Activated naive CD4-positive, alpha-beta T cell (primary cell): ENCODE measurements at places on chromosomes 11 and 22.

GRCh38 chr11:47434011-47434786, 8.0 kb upstream of the PSMC3 start:
- no peak for DNase-seq

DNA sequence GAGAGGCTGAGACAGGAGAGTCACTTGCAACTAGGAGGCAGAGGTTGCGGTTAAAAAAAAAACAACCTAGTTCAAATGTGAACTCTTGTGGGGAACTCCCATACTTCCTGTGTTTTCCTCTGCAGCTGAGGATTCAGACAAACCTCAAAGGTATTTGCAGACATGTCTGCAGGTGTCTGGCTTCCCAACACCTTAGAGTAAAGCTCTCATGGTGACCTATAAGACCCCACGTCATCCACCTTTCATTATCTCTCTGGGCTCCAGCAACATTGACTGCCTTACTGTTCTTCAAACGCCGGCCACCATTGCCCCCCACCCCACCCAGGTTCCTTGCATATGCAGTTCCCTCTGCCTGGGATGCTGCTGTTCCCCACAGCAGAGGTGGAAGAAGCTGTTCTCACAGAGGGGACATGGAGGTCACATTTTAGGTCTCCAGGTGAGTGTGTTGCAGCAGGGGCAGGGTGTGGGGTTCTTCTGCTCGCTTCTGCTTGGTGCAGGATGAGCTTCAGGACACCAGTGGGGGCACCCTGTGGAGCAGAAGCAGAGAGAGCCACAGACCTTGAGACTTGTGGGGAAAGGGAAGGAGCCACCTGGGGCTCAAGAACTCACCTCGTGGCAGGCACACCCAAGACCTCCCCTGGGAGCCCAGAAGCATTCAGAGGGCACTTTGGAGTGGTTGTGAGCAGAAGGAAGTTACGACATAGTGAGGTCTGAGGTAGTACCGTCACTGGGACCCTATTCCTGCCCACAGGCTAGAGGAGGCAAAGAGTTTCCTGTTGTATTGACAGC, 203.2 kb downstream of the CSNK2A3 start:
- peak; percentile 49 for DNase-seq

DNA sequence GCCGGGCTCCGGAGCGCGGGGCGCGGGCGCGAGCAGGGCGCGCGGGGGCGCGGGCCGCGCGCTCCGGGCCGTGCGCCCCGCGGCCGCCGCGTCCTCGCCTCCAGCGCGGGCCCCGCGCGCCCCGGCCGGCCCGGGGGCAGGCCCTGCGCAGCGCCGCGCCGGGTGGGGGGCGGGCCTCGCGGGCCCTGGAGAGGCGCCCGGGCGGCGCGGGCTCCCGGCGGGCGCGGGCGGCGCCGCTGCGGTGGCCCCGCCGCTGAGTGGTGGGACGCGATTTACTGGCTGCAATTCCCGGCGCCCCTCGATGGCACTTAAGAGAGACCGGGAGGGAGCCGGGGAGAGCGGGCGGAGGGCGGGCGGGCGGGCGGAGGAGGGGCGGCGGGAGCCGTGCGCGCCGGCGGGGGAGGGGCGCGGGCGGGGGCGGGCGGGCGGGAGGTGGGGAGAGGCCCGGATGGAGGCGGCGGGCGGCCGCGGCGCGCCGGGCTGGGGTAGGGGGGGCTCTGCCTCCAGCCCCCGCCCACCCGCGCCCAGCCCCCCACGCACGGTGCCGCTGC, 73.2 kb upstream of the TCF20 start:
- no peak for DNase-seq

DNA sequence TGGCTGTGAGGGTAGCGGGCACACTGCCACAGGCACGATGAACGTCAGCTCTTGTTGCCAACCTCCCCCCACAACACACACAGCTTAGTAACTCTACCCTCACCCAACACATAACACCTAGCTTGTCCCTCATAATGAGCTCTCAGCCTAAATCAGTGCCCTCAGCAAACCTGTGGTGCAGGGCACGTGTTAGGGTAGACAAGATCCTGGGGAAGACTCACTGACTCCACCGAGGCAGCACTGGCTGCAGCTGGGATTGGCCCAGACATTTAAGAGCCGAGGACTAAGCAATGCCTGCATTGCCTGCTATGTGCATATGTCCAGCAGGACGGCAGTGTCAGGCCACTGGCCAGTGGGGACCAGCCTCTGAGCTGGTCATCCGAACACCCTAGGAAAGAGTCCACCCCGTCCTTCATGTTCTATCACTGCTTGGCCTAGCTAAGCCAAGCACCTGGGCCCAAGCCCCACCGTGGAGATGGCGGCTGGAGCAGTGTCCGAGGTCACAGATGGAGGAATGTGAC, 32.9 kb upstream of the TRIM29 start:
- DNase-seq, result no peak

GRCh38 chr22:25693268-25693565, 48.8 kb upstream of the MYO18B start:
- no peak for DNase-seq

GRCh38 chr11:57144075-57144474, 37.7 kb upstream of the LRRC55 start:
- no peak for DNase-seq

DNA sequence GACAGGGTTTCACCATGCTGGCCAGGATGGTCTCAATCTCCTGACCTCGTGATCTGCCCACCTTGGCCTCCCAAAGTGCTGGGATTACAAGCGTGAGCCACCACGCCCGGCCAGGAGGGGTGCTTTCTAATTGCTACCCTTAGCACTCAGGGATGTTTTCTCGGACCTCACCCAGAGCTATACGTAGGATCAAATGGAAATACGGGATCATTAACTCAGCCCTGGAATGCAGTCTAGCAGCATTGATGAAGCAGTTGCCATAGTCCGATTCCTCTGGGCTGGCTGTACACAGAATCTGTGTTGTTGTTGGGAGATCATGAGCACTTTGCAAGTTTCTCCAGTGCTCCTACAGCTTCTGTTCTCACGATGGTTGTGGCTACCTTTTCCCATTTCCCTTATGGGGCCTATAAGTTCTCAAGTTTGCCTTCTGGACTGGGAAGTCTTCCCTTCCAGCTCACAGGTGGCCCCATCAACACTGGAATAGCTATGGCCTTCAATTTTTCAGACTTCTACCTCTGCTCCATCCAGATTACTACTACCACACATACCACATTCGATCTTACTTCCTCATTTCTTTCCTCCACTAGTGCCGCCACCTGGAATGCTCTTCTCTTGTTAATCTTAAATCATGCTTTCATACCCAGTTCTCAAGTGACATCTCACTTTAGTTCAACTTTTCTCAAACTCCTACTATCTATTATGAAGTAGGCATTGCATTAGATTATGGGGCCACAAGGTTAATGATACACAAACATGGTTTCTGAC, 16.1 kb upstream of the PCF11 start:
- DNase-seq, result no peak

GRCh38 chr22:31308181-31308580, 15.9 kb upstream of the PIK3IP1 start:
- DNase-seq, result no peak
